Stimulated activated naive CD8-positive, alpha-beta T cell treated with anti-CD3 and anti-CD28 coated beads, Interleukin-15, Interleukin-2, amounts not matched to agents 100 U/mL and 50 U/mL, for 24 hours (primary cell): ENCODE measurements at places on chromosomes 6 and 20.

GRCh38 chr6:1436334-1437306 is 47.2 kb downstream of the FOXF2 start:
- peak; percentile 30 for DNase-seq

DNA sequence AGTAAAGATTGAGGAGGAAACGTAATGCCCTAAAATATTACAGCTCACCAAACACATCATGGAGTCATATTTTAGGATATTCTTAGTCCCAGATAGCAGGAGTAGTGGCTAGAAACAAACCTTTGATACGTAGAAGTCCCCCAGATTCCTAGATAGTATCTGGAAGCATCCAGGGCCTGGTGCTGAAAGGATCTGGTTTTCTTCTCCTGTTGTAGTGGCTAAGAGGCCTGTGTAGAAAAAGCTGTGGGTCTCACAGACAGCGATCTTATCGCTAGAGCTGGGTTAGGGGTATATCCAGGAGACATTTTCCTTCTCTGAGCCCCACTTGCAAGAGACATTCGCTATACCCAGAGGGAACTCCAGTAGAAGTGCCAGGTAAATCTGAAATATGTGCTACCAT is 139.9 kb downstream of the KCNQ5 start:
- DNase-seq: no peak

DNA sequence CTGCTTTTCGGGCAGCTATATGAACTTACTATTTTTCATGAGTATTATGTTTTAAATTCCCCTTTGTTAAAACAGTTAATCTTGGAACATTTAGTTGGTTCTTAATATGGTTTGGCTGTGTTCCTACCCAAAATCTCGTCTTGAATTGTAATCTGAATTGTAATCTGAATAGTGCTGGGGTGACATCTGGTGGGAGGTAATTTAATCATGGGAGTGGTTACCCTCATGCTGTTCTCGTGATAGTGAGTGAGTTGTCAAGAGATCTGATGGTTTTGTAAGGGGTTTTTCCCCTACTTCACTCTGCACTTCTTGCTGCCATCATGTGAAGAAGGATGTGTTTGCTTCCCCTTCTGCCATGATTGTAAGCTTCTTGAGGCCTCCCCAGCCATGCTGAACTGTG is 305.4 kb upstream of the MAP3K7 start:
- DNase-seq: no peak

GRCh38 chr20:11266571-11266970 is 592.8 kb upstream of the JAG1 start:
- DNase-seq: no peak

DNA sequence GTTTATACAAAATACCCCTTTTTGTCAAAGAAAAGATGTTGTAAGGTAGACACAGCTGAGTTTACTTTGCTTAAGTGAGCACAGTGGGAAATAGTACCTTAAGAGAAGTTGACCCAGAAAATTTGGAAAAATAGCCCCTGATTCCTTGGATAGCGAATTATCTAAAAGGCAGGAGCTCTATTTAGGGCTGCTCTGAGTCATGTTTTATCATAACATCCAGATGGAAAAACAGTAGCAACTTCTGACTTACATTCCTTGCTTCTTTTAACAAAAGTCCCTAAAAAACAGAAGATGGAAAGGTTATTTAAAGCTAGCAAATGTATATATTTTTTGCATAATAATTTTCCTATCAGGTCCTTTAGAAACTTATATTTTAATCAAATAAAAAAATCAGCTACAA is 59.0 kb downstream of the THEMIS start:
- no peak for DNase-seq

DNA sequence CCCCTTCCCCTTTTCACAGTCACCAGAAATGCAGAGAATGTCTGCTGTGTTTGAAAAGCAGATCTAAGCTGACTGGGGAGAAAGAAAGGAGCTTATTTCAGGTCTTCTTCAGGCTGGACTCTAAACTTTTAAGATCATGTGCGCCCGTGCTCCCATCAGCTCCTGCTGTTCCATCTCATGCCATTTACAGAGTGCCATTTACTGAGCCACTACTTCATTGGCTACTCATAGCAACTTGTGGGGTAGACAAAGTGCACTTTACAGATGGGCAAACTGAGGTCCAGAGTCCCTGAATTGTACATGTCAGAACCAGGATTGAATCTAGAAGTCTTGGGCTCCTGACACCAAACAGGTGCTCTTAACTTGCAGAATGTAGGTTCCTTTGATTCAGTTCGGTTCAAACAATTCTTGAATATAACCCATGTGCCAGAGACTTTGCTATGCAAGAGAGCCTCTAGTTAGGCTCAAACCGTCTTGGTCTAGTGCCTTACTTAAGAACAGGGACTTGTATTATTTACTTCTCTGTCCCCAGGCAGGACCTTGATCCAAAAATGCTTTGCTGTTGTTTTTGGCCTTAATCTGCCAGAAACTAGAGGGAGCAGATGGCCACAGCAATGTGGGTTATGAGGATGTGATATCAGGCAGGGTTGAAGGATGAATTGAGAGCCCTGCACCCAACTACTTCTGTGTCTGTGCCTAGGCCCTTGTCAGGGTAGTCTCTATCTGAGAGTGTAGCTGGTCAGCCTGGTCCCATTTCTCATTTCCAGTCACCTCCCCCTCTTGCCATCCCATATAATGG is 56.4 kb downstream of the RALY start:
- no peak for DNase-seq

DNA sequence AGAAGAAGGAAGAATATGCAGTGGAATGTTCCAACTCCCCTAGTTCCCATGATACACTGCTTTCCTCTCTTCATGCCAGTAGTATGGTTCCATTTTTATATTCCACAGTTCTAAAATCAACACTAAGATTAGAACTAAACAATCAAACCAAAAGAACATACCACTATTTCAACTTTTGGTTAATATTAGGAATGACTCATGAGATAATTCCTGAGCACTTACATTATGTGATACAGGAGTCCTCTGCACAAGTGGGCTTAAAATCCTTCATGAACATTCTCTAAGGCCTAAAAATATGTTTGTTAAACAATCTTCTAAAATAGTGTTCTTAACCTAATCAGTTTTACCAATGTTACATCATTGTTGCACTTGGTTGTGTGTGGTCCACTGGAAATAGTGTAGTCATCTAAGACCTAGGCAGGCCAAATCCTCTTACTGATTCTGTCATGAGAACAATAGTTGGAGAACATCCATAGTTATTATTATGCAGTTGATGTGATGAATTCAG is 30.3 kb upstream of the RCAN2 start:
- no peak for DNase-seq

GRCh38 chr6:2194643-2195042 is 50.8 kb downstream of the GMDS start:
- no peak for DNase-seq

DNA sequence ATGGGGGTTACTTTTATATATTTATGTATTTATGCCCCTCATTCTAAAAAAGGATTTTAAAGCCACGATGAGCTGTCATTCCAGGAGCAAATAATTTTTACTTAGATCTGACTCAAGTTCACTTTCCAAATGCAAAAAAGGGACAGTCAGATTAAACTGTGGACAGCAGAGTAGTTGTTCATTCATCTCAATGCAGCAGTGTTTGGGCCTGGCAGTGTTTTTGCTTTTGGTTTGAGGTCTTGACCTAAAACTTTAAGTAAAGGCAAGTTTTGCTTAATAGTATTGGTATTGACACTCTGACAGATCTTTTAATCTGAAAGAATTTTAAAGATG is 13.9 kb downstream of the JARID2 start:
- no peak for DNase-seq

- DNase-seq: no peak
Observed at GRCh38 chr6:35089216-35089934, 51.8 kb downstream of the TCP11 start.

DNA sequence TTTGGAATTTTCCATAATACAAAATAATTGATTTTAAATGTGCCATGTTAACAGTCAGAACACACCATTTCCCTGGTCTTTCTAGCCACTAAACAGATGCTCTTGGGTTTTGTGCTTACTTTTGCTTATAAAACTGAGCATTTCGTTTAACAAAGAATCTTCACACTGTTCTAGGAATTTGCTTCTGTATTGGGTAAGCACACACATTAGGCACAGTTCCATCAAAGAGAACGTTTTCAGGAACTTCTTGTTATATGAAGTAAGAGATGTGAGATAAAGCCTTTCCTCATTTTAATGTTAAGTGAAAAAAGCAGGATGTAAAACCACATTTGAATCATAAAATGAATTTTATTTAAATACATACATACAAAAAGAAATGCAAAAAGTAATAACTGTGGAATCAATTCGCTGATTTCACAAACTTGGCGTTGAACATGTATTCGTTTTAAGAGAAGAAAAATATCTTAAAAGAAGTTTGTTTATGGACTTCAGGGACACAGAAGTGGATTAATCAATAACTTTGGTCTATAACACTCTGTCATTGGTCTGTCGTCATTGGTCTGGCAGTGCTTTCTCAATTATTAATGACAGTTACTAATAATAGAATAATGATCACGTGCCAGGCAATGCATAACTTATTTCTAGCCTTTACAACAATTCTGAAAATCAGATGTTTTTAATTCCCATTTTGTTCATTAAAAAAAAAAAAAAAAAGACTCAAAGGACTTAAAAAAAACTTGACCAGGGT is 199.9 kb upstream of the PRDM1 start:
- DNase-seq: no peak

GRCh38 chr6:110277100-110277665 is 81.0 kb downstream of the METTL24 start:
- no peak for DNase-seq

- no peak for DNase-seq
Observed at GRCh38 chr20:25224941-25225340, 22.9 kb upstream of the PYGB start.

DNA sequence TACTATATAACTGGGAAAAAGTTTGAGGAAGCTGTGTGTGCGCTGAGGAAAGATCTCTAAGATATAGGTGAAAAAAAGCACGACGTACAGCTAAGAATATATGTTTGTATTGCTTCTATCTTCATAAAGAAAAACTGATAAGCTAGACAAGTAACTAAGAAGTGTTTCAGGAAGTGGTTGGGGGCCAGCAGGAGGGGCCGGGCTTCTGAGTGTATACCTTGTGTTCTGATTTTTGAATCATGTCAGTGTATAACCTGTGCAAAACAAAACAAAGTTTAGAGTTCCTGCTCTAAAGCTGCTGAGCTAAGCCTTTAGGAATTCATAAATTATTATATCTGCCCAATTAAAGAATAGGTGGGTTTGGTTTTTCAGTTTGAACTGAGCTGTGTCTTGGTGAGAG is 7.9 kb upstream of the OSER1 start:
- DNase-seq: no peak

DNA sequence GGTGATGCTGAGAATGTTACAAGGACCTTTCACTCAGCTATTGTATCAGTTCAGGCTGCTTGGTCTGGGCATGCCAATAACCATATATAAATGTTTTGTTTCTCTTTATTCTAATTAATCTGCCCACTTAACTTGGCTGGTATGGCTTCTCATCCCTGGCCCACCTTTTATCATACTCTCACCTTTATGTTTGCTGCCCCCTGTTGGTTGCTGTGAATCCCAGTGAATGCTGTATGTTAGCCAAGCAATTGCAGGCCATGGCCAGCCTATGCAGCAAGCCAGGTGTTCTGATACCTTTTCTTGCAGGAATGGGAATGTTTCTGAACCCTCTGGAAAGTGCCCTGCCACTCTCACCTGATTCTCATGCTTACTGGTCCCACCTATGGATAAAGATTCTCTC is 54.6 kb downstream of the PCSK2 start:
- peak; percentile 25 for DNase-seq

DNA sequence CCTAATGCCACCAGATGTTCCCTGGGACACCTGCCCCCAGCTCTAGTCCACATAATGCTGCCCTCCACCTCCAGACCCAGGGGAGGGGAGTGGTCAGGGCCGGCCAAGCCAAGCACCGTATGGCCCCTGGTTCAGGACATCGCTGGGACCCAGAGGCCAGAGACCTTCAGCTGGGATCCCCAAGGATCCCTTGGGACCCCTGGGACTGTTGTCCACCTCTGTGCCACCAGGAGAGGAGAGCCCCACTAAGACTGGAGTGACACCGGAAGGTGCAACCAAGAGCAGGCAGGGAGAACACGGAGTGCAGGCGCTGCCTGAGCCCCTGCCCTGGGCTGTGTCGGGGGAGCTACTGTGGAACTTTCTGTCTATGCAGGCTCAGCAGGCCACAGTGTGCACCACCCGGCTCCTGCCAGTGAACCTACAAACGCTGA is 43.6 kb downstream of the CTCFL start:
- DNase-seq: no peak

DNA sequence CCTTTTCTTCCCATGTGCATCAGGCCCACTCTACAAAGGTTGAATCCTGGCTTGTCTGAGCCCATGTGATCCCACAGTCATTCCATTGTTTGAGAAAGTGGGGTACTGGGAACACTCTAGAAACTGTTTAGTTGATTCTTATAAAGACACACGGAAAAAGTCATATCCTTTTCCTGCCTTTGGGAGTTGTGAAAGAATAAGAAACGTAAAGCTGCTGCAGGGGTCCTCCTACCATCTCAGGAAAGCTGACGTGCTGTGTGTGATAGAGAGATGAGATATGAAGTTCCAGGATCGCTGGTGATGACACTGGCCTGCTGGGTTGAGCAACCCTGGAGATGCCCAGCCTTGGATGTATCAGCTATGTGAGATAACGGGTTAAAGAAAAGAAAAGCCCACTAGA is 21.3 kb upstream of the HLA-DRB5 start:
- DNase-seq: no peak

GRCh38 chr6:157045831-157046454 is 268.8 kb downstream of the ARID1B start:
- DNase-seq: no peak

- DNase-seq: no peak
Observed at GRCh38 chr6:20757761-20758160, 223.5 kb downstream of the CDKAL1 start.

- DNase-seq: peak; percentile 61
Observed at GRCh38 chr6:27091661-27092315, 155.7 kb upstream of the PRSS16 start.

GRCh38 chr6:165654144-165654543 is 8.9 kb downstream of the PDE10A start:
- DNase-seq: no peak

- no peak for DNase-seq
Observed at GRCh38 chr6:164039954-164040375, 625.4 kb downstream of the QKI start.

- DNase-seq: no peak
Observed at GRCh38 chr6:40541556-40542174, 45.5 kb downstream of the LRFN2 start.

- DNase-seq: no peak
Observed at GRCh38 chr6:161618831-161619454, 345.1 kb upstream of the AGPAT4 start.

DNA sequence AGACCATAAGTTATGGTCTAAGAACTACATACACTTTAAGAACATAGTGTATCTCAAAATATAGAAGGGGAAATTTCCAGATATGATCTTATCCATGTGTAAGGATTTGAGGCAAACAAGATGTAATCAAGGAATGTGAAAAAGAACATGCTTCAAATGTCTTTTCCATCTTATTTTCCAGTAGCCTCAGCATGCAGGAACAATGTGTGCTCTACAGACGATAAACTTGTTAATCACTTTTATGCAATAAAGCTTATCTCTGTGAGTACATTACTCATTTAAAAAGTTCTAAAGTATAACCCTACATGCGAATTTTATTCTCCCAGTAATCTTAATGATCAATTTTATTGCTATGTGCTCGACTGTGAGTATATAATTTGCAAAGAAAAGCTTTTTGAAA is 185.2 kb downstream of the ALDH8A1 start:
- DNase-seq: no peak
